ENCODE measurements at places on chromosomes 4 and X. TPM values are rescaled to one million over a fixed set of nuclear protein-coding genes. Genes with fewer than 3 reads are reported as not detected.

ATP1B4 gene
- total RNA-seq = not detected

NKX3-2 gene
- 0.35 TPM for total RNA-seq

GRCh38 chrX:114889481-114889880 lies 127.9 kb downstream of the IL13RA2 start:
- no peak overlapping the region for H3K27ac ChIP-seq
- no peak for DNase-seq
- H3K4me3 ChIP-seq = no peak overlapping the region
- no peaks in the 10 kb centered on the region for H3K4me1 ChIP-seq

DNA sequence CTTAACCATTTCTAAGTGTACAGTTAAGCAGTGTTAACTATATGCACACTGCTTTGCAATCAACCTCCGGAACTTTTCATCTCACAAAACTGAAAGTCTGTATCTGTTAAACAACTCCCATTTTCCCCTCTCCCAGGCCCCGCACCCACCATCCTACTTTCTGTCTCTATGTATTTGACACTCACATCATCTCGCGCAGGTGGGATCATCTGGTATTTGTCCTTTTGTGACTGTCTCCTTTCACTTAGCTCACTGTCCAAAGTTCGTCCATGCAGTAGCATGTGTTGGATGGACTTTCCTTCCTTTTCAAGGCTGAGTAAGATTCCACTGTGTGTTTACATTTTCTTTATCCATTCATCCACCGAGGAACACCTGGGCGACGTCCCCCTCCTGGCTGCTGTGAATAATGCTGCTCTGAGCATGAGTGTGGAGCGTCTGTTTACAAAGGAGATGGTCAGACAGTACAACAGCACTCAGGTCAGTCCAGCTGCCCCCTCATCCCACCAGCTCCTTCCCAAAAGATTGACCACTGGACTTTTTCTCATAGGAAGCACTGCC lies 39.8 kb downstream of the DCTD start:
- no peak overlapping the region for H3K4me3 ChIP-seq
- H3K4me1 ChIP-seq = no peaks in the 10 kb centered on the region
- no peaks in the 10 kb centered on the region for H3K27me3 ChIP-seq
- no peak overlapping the region for H3K27ac ChIP-seq
- no peaks in the 10 kb centered on the region for H3K36me3 ChIP-seq

GRCh38 chr4:105293360-105293759 lies 146.7 kb downstream of the TET2 start:
- no peak overlapping the region for H3K4me3 ChIP-seq
- no peaks in the 10 kb centered on the region for H3K4me1 ChIP-seq

DNA sequence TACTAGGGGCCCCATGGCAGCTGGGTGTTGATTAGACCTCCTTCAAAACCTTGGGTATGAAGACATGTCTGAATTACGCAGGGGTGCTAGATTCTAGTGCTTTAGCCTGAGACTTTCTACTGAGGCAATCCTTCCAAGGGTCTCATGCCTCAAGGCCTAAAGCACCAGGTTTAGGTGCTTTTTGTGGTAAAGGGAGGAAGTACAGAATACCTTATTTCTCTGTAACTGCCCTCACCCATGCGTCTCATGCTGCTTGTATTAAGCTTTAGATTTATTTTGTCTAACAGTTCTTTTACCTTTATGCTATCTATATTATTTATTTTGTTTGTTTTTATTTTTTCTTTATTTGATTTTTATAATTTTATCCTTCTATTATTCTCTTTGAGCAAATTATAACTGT lies 190.2 kb upstream of the GK2 start:
- no peaks in the 10 kb centered on the region for H3K4me1 ChIP-seq
- no peak for DNase-seq
- no peaks in the 10 kb centered on the region for H3K36me3 ChIP-seq
- no peak overlapping the region for H3K27ac ChIP-seq
- no peaks in the 10 kb centered on the region for H3K27me3 ChIP-seq
- no peak overlapping the region for H3K4me3 ChIP-seq
